ENCODE measurements at places on chromosomes 13 and 19. TPM values are rescaled to one million over a fixed set of nuclear protein-coding genes. Genes with fewer than 3 reads are reported as not detected.

GRCh38 chr13:114099191-114099590 lies 33.2 kb downstream of the RASA3 start:
- H3K27ac ChIP-seq, result no peak overlapping the region
- H3K36me3 ChIP-seq, result no peaks in the 10 kb centered on the region
- H3K4me1 ChIP-seq, result no peaks in the 10 kb centered on the region
- peak; percentile 91 for DNase-seq
- H3K4me3 ChIP-seq, result no peak overlapping the region

DNA sequence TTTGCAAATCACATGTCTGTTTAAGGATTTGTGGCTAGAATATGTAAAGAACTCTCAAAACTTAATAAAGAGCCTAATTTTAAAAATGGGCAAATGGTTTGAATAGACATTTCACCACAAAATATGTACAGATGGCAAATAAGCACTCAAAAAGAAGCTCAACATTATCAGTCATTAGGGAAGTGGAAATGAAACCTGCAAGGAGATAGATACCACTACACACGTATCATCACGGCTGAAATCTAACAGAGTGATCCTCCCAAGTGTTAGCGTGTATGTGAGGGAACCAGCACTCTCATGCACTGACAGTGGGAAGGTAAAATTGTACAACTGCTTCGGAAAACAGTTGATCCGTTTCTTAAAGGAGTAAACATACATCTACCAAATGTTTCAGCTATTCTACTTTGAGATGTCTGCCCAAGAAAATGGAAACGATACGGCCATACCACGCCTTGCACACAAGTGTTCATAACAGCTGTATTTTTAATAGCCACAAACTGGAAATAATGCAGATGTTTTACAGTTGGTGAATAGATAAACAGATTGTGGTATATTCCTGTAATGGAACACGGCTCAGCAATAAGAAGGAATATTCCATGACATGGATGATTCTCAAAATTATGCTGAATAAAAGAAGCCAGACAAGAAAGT lies 14.5 kb downstream of the ARHGEF7 start:
- no peaks in the 10 kb centered on the region for H3K4me1 ChIP-seq
- H3K27ac ChIP-seq, result no peak overlapping the region
- H3K27me3 ChIP-seq, result no peaks in the 10 kb centered on the region
- no peaks in the 10 kb centered on the region for H3K36me3 ChIP-seq
- no peak for DNase-seq

DNA sequence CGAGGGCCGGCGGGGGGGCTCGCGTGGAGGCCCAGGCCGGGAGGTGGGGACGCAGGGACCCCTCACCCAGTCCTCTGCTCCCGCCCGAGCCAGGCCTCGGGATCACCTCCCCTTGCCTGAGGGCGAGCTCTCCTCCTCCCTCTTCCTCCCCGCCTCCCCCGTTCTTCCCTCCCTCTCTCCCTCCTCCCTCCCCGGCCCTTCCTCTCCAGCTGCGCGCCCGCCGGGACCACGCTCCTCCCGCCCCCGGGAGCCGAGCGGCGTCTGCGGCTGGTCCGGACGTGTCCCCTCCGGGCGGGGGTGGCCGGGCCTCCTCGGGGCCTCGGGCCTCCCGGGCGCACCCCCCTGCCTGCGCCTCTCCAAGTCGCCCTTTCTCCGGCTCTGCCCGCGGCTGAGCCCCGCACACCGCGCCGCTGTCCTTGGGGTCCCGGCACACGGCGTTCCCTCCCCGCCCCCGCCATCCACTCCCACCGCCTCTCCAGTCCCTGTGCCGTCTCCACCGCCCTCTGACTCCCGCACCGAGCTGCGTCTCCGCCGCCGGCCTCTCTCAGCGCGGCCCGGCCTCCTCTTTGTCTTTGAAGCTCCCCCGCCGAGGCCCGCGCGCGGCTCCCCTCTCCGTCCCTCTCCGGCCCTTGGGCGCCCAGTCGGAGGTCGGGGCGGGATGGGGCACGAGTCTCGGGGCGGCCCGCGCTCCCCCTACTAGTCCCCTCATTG lies 5.7 kb downstream of the SOX1 start:
- H3K4me1 ChIP-seq, result no peaks in the 10 kb centered on the region
- no peak overlapping the region for H3K4me3 ChIP-seq
- no peaks in the 10 kb centered on the region for H3K36me3 ChIP-seq
- DNase-seq, result no peak
- H3K27ac ChIP-seq, result no peak overlapping the region

GRCh38 chr19:13537454-13537853 lies 31.2 kb upstream of the CACNA1A start:
- H3K36me3 ChIP-seq, result no peaks in the 10 kb centered on the region
- no peak for DNase-seq
- H3K27me3 ChIP-seq, result no peaks in the 10 kb centered on the region

- H3K36me3 ChIP-seq, result no peaks in the 10 kb centered on the region
- no peaks in the 10 kb centered on the region for H3K4me1 ChIP-seq
- no peak for DNase-seq
- no peaks in the 10 kb centered on the region for H3K27me3 ChIP-seq
- H3K27ac ChIP-seq, result no peak overlapping the region
These were observed 41.6 kb upstream of the CHST8 start for GRCh38 chr19:33580026-33580644.

DNA sequence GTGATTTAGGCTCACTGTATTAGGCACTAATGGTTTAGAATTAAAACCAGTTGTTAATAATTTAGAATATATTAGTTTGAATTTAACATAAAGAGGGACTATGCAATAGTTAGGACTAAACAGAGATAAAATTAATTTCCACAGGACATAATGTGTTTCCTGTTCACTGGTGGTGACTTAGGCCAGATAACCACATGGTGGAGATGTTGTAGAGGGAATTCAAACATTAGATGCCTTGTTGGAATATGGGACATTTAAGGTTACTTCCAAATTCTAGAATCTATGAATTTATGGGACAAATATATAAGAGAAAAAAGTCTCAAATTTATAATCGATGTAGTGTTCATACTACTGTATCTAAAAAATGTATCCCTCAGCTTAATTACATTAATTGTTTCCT lies 615.5 kb upstream of the KLHL1 start:
- H3K4me1 ChIP-seq, result no peaks in the 10 kb centered on the region
- no peak overlapping the region for H3K27ac ChIP-seq
- H3K27me3 ChIP-seq, result no peaks in the 10 kb centered on the region
- DNase-seq, result no peak

DNA sequence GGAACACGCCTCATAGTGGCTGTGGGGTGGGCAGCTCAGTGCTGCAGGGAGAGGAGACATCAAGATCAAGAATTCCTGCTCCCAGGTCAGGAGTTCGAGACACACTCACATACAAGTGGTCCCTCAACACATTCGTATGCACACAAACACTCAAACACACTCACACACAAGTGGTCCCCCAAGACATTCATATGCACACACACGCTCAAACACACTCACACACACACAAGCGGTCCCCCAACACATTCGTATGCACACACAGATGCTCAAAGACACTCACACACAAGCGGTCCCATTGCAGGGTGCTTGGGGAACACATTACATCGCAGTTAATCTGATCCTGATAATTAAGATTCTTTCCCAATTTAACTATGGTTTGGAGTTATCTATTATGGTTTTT lies 28.2 kb downstream of the FCGBP start:
- no peaks in the 10 kb centered on the region for H3K36me3 ChIP-seq
- no peak for DNase-seq
- H3K27me3 ChIP-seq, result no peaks in the 10 kb centered on the region
- no peak overlapping the region for H3K4me3 ChIP-seq
- no peak overlapping the region for H3K27ac ChIP-seq
- H3K4me1 ChIP-seq, result no peaks in the 10 kb centered on the region

GRCh38 chr13:30720172-30720869 lies 15.0 kb upstream of the ALOX5AP start:
- DNase-seq, result no peak
- no peaks in the 10 kb centered on the region for H3K36me3 ChIP-seq
- H3K27me3 ChIP-seq, result no peaks in the 10 kb centered on the region
- no peak overlapping the region for H3K4me3 ChIP-seq

DNA sequence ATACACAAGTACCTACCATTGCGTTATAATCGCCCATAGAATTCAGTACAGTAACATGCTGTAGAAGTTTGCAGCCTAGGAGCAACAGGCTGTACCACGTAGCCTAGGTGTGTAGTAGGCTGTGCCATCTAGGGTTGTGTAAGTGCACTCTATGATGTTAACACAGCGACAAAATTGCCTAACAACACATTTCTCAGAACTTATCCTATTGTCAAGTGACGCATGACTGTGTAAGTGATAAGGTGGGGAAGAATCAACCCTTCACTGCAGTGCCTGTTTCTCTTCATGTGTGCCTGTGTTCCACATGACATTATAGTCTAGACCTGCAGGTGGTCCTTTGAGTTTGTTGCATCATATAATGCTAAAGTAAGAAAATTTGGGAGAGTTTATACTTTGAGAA lies 94.0 kb downstream of the PCDH9 start:
- no peaks in the 10 kb centered on the region for H3K36me3 ChIP-seq
- no peak overlapping the region for H3K27ac ChIP-seq
- no peaks in the 10 kb centered on the region for H3K4me1 ChIP-seq

Gene KLK2
- not detected for total RNA-seq
